ENCODE measurements at places on chromosomes 5 and 9. TPM values are rescaled to one million over a fixed set of nuclear protein-coding genes. Genes with fewer than 3 reads are reported as not detected.

- H3K4me3 ChIP-seq = no peak overlapping the region
- no peaks in the 10 kb centered on the region for H3K4me1 ChIP-seq
- DNase-seq = no peak
- no peak overlapping the region for H3K27ac ChIP-seq
- H3K36me3 ChIP-seq = no peaks in the 10 kb centered on the region
- no peaks in the 10 kb centered on the region for H3K27me3 ChIP-seq
Measured at GRCh38 chr9:128150594-128151308, 1.5 kb downstream of the LCN2 start.

DNA sequence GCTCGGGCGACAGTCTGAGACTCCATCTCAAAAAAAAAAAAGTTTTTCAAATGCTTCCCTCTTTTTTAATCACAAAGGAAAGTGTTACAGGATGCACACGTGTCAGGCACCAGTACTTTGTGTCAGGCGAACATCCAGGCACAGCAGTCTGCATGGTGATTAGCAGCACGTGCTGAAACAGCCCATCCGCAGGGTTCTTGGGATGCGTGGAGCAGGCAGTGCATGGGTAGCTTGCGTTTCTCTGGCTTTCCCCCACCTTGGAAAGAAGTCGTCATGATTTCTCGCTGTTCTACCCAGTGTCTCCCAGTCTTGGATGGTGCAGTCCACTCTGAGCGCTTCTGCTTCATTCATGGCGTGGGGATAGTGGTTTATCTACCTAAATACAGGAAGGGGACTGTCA, 35.4 kb downstream of the GPR107 start:
- H3K4me1 ChIP-seq = no peaks in the 10 kb centered on the region
- no peaks in the 10 kb centered on the region for H3K27me3 ChIP-seq
- no peaks in the 10 kb centered on the region for H3K36me3 ChIP-seq

GRCh38 chr5:169880012-169880663, 100.2 kb downstream of the INSYN2B start:
- no peaks in the 10 kb centered on the region for H3K27me3 ChIP-seq
- H3K27ac ChIP-seq = no peak overlapping the region
- no peak overlapping the region for H3K4me3 ChIP-seq
- no peaks in the 10 kb centered on the region for H3K4me1 ChIP-seq
- no peaks in the 10 kb centered on the region for H3K36me3 ChIP-seq
- DNase-seq = no peak

GRCh38 chr5:157497875-157498611, 38.0 kb downstream of the NIPAL4 start:
- no peaks in the 10 kb centered on the region for H3K36me3 ChIP-seq
- DNase-seq = no peak
- H3K4me3 ChIP-seq = no peak overlapping the region
- H3K4me1 ChIP-seq = no peaks in the 10 kb centered on the region
- H3K27ac ChIP-seq = no peak overlapping the region
- H3K27me3 ChIP-seq = no peaks in the 10 kb centered on the region

GRCh38 chr9:104905153-104905901, 22.6 kb downstream of the ABCA1 start:
- H3K27ac ChIP-seq = no peak overlapping the region
- H3K36me3 ChIP-seq = no peaks in the 10 kb centered on the region
- no peak overlapping the region for H3K4me3 ChIP-seq

GRCh38 chr9:108636013-108636412, 219.8 kb downstream of the ACTL7B start:
- no peaks in the 10 kb centered on the region for H3K27me3 ChIP-seq
- no peak overlapping the region for H3K27ac ChIP-seq
- no peaks in the 10 kb centered on the region for H3K36me3 ChIP-seq
- DNase-seq = no peak

DNA sequence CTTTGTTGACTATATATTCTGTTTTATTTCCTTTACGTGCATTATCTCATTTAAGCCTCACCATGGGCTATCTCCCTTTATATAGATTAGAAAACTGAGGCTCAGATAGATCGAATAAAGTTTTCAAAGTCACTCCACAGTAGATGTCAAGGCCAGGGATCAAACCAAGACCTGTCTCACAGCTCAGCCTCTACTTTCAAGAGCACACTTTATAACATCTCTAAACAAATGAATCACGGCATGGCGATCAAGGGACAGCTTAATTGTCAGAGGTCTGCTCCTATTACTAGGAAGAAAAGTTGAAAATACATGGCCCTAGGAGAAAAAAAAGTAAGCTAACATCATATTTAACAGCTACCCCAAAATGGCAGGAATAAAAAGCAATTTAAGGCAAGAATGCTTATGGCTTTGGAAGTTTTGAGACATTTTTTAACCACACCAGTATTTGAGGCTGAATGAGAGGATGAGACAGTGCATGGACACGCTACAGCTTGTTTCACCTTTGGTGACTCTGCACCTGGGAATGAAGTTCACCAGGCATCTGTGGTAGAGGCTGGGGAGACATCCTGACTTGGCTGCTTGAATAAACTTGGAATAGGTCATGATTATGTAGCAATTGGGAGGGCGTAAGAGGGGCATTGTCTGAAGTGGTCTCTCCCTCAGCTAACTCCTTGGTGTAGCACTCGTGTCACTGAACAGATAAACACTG, 486.8 kb upstream of the WWC1 start:
- DNase-seq = no peak
- no peaks in the 10 kb centered on the region for H3K36me3 ChIP-seq
- H3K4me3 ChIP-seq = no peak overlapping the region
- no peaks in the 10 kb centered on the region for H3K4me1 ChIP-seq

- no peaks in the 10 kb centered on the region for H3K36me3 ChIP-seq
- DNase-seq = peak; percentile 83
- H3K4me3 ChIP-seq = no peak overlapping the region
- no peaks in the 10 kb centered on the region for H3K27me3 ChIP-seq
- peak overlapping the region; percentile 75 for H3K27ac ChIP-seq
Measured at GRCh38 chr9:134475011-134475790, 148.9 kb downstream of the RXRA start.

GRCh38 chr5:19555876-19556275, 432.1 kb downstream of the CDH18 start:
- H3K4me1 ChIP-seq = no peaks in the 10 kb centered on the region
- no peak overlapping the region for H3K27ac ChIP-seq
- H3K36me3 ChIP-seq = no peaks in the 10 kb centered on the region
- no peak overlapping the region for H3K4me3 ChIP-seq
- H3K27me3 ChIP-seq = no peaks in the 10 kb centered on the region

TLE1 gene
- 79.5 TPM for total RNA-seq

DMRT3 gene
- total RNA-seq = 0.18 TPM

RNF224 gene
- total RNA-seq = 0.21 TPM

Measured in uterus (tissue), 4 donors.